IPS-NIHi11 (cell line): ENCODE measurements at places on chromosomes 12 and 14.

DNA sequence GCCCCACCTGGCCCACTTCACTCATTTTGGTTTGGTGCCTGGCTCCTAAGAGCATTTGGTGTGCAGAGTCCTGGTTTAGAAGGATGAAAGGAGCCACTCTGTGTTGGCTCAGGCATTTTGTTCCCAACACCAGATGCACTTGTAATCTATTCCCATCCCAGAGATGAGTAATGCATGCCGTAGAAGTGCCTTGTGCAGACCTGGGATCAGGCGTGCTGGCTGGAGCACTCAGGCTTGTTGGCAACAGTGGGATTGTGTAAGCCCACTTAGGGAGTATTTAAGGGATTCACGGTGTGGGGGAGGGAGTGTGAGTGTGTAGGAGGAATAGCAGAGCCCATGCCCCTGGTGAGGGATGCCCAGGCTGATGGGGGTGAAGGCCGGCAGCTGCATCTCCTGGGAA lies 501.5 kb upstream of the TBX3 start:
- no peak for DNase-seq

DNA sequence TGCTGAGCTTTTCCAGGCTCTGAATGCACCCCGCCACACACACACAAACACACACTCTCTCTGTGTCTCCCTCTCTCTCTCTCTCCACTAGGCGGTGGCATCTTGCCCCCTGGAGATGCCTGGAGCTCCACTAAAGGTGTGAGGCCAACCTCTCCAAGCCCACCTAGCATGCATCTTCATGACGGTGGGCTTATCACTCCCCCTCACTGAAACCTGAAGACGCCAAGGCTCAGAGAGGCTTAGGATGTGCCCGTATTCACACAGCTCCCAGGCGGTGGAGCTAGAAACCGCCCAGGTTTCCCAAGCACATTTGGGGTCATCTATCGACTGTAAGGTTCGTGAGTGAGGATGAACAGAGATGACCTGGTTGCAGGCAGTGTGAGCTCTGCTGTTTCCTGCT lies 42.6 kb upstream of the BCL11B start:
- peak; percentile 8 for DNase-seq

DNA sequence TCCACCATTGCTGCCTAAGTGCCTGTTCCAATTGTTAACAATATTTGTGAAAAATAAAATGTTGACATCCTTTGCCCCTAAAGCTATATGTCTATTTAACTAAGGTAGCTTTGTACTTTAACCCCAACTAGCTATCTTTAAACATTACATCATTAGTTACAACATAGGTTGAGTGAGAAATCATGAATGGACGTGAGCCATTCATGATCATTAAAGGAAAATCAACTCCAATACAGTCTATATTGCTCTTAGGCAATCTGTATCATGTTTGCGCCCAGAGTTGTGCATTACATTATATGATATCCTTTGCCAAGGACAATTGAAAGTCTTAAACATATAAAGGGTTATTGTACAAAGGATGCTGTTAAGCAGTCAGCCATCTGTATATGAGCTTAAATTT lies 269.6 kb downstream of the ALX1 start:
- DNase-seq: no peak

DNA sequence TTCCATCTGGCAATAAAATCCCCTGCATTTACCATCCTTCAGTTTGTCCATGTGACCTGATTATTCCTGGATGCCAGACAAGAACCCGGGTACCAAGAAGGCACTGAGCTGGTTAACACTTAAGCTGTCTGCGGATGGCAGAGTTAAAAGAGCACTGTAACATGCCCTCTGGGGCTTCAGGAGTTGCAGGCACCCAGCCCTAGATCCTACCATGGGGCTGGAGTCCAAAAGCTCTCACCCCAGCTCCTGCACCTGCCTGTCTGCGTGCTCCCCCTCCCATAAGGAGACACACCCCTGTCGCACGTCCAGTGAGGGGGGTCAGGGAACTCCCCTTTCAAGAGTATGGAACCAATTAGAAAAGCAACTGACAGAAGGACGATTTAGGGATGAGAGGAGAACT lies 14.6 kb upstream of the FBXO34 start:
- no peak for DNase-seq

DNA sequence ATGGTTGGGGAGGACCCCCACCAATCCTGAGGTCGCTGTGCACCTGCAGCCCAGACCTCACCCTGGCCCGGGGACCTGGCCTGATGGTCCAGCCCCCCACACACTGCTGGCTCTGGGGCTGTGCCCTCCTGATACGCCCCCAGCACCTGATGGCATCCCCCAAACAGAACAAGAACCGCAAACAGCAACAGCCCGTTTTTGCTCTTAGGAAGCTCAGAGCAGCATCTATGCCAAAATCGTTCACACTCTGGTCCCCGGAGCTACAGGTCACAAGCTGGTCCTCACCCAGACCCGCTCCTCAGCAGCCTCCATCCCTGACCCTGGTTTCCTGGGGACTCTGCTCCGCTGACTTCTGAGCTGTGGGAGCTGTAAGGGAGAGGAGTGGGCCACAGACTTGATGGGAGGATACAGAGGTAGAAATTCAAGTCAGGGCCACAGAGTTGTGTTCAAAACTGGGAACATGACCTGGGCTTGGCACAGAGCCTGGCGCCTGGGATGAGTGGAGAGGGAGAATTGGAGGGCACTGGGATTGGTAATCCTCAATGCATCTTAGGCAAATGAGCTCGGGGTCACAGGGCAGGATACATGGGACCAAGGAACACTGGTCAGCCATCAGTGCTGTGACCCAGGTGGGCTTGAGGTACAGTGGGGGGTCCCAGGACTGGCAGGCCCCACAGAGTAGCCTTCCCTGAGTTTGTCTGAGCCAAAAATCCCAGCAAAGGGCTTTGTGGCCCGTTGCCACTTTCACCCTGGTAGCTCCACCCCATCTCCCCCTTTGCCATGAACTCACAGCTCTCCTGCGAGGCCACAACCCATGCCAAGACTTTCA lies 170.9 kb upstream of the RTL1 start:
- no peak for DNase-seq

- peak; percentile 55 for DNase-seq
Measured at GRCh38 chr12:18805516-18806248, 67.8 kb downstream of the CAPZA3 start.

DNA sequence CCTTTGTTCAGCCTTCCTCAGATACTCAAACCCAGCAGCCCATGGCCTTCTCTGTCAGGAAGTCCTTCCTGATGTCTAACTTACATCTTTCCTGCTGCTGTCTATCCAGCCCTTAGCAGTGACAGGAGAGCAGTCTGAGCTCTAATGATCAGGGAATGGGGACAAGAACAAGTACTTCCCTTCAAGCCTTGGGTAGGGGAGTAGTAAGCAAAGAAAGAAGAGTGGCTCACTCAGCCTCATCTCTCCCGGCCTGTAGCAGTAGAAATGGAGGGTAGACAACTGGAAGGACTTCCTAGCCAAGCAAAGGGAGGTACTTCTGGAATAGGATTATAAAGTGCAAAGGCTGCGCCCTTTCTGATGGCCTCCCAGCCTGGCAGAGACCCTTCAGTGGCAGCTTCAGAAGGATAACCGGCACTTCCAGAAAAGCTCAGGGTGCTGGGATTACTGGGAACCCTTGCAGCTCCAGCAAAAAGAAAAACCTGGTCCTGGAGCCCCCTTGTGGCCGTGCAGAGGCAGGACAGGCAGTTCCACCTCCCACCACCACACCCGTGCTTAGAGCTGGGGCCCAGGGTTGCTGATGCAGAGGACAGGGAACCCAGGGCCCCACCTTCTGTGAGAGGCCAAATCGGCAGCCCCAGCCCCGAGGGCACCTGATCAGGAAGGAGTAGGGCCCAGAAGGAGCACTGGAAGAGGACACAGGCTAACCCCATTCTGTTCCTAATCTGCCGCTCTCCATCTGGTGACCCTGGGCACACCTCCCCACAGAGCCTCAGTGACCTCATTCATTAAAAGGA lies 12.4 kb upstream of the SMUG1 start:
- peak; percentile 87 for DNase-seq

DNA sequence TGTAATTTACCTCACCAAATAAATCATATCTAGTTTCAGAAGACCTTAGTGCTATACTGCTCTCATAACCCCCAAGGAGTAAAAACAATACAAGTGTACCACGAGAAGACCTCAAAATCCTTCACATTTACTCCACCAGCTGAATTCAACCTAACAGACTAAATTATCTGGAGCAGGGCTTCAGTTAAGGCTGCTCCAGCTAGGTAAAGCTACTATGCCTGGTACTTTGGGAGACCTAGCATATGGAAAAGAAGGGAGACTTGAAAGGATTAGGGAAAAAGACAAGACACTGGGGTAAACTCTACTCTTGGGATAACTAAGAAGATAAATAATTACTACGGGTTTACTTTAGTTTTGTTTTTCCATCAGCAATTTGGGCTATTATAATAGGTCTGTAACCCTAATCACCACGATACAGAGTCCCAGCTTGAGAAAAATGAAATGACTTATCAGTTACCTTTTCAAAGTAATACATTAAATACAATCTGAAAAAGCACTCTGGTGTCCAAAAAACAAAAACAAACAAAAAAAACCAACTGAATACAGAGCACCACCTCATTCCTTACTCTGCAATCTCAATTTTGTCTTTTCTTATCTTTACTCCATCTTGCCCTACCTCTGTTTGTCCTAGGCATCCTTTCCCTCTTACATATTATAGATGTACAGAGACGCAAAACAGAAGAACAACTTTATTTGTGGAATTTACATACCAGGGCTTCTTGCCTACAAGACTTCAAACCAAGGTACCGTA lies 2.1 kb downstream of the EML5 start:
- DNase-seq: no peak

DNA sequence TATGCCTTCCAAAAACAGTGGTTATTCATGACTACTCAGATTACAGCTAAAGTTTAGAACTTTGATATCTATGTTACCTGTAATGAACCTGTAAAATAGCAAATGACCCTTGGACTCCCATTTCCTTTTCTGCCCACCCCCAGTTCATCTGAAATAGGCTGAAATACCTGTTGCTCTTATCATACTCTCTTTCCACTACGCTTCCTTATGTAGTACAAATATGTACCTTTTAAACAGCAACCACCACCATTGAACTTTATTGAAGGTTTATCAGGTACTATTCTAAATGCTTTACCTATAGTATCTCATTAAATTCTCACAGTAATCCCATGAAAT lies 239.7 kb downstream of the SSPN start:
- DNase-seq: no peak

DNA sequence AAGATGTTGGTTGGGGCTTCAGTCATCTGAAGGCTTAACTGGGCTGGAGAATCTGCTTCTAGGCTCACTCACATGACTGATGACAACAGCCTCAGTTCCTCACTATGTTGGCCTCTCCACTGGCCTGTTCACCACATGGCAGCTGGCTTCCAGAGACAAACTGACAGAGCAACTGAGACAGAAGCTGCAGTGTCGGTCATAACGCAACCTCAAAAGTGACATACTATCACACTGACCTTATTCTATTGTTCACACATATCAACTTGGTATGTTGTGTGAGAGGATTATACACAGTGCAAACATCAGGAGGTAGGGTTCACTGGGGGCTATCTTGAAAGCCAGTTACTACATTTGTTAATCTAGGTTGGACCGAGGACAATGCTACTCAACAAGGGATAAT lies 92.9 kb downstream of the PAWR start:
- no peak for DNase-seq

GRCh38 chr14:103880348-103881267 lies 33.2 kb upstream of the PPP1R13B start:
- no peak for DNase-seq

- DNase-seq: no peak
Measured at GRCh38 chr14:59360233-59360632, 104.9 kb downstream of the GPR135 start.

- DNase-seq: no peak
Measured at GRCh38 chr12:125434936-125435443, 369.8 kb downstream of the AACS start.

GRCh38 chr12:75628916-75629315 lies 117.5 kb upstream of the KRR1 start:
- no peak for DNase-seq

- DNase-seq: no peak
Measured at GRCh38 chr14:28088125-28088524, 678.5 kb upstream of the FOXG1 start.

DNA sequence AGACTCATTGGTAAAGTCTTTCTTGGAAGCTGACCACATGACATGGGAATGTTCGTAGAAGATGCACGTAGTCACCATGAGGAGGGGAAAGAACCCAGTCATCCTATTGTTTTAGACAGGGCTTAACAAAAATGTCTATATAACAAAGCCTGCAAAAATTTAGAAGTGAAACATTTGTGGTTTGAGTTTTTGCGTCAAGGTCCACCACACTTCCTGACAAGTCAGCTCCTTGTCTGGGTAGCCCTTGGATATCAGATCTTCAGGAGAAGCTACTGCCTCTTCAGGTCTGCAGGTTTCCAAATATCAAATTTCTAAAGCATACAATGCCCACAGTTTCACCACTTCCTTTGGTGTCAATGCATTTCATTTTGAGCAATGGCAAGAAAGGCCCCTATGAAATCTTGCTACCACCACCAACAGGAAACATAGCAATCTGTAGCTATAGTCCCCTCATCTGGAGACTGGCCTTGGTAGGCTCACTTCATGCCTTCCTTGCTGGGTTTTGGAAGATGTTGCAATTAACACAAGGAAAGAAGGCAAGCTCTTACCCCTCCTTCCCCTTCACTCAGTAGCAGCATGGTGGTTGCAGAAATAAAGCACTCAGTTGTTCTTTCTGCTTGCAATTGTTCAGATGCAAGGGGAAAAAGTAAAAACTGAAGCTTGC lies 235.2 kb downstream of the PCNX1 start:
- no peak for DNase-seq

DNA sequence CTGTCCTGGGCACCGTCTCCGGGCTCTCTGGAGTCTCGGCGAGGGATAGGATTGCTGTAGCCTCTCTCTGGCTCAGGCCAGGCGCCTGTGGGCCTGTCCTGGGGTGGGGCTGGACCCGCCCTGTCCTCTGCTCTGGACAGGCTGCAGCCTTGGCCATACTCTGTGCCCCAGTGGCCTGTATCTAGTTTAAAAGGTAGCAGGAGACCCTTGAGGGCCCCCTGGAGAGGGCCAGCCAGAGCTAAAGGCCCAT lies 1.8 kb downstream of the KIF26A start:
- DNase-seq: no peak

DNA sequence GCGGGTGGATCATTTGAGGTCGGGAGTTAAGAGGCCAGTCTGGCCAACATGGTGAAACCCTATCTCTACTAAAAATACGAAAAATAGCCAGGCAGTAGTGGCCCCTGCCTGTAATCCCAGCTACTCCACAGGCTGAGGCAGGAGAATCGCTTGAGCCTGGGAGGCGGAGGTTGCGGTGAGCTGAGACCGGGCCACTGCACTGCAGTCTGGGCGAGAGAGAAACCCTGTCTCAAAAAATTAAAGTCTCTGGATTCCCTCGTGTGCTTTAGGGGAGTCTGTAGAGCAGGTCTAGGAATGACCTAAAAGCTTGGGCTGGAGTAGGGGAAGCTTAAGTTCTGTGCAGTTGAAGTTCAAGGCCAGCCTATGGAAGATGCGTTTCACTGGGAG lies 697 bp upstream of the TULP3 start:
- no peak for DNase-seq
